WTC11 (cell line): ENCODE measurements at places on chromosomes 16 and 17. TPM values are rescaled to one million over a fixed set of nuclear protein-coding genes. Genes with fewer than 3 reads are reported as not detected.

DNA sequence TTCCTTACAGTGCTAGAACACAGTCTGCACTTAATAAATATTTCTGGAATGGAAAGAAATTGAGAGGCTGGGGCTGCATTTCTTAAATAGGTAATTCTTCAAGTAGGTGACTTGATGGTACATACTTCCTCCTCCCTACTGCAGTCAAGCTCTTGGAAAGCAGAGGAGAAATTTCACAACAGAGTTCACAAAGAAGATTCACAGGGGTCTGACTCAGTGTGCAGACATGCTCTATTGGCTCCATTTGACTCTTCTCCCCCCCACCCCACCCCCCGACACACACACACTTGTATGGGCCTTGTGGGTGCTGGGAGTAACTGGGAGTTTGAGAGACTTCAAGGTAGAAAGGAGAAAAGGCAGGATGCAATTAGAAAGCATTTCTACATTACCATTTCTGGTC lies 6.2 kb upstream of the MYOCD start:
- no peak for DNase-seq

GRCh38 chr17:43456029-43456428 lies 27.7 kb upstream of the DHX8 start:
- DNase-seq, result no peak

DNA sequence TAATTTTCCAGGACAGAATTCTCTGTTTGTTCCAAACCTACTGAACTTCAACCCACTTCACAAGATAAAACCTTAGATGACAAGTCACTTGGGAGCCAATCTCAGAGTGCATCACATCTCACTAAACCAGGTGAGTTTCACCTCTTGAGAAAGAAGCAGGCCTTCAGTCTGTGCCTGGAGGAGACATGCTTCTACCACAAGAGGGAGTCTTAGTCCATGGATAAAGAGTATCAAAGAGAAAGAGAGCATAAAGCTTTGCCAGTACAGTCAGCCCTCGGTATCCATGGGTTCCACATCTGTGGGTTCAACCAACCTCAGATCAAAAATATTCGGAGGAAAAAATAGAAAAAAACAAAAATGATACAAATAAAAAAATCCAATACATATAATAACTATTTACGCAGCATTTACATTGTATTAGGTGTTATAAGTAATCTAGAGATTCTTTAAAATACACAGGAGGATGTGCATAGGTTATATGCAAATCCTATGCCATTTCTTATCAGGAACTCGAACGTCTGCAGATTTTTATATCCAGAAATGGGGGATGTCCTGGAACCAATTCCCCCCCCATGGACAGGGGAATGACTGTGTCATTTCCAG lies 37.7 kb downstream of the DUSP14 start:
- DNase-seq, result no peak

GRCh38 chr16:52498328-52499059 lies 48.4 kb downstream of the TOX3 start:
- DNase-seq, result peak; percentile 28

DNA sequence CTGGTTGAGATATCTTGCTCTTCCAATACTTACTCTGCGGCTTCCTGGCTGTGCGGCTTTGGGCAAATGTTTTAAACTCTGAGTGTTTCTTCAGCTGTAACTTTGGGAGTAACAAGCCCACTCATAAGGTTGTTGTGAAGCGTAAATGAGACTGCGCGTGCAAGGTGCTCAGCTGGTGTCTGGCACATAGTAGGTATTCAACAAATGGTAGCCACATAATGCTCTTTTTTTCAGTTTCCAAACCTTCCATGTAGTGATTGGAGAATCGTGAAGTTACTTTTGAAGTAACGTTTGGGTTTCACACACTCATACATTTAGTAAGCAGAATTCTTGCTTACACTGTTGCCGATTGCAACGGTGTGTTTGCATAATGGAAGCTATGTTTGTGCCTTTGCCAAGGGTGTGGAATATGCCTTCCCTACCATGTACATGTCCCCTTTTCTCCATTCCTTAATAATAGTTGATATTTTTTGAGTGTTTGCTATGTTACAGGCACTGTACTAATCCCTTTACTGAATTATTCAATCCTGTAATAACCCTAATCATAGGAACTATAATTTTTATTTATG lies 829 bp downstream of the DHRS7B start:
- no peak for DNase-seq

- DNase-seq, result peak; percentile 17
Measured at GRCh38 chr17:72336026-72336803, 215.4 kb downstream of the SOX9 start.

DNA sequence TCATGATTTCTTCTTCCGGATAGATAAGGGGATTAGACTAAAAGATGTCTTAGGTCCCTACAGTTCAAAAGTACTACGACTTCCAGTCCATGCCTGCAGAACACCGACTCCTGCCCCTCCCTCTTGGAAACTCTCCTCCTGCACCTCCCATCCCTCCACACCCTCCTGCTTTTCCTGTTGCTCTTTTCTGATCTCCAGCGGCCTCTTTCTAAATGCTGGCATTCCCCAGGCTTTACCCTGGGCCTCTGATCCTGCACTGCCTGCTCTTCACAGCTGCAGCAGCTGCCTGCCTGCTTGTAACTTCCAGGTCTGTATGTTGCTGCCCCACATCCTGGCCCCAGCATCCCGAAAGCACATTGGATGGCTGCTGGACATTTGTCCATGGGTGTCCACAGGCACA lies 154.2 kb downstream of the KCNJ12 start:
- DNase-seq, result no peak

GRCh38 chr17:2058586-2059546 lies 4.0 kb downstream of the HIC1 start:
- DNase-seq, result peak; percentile 92

DNA sequence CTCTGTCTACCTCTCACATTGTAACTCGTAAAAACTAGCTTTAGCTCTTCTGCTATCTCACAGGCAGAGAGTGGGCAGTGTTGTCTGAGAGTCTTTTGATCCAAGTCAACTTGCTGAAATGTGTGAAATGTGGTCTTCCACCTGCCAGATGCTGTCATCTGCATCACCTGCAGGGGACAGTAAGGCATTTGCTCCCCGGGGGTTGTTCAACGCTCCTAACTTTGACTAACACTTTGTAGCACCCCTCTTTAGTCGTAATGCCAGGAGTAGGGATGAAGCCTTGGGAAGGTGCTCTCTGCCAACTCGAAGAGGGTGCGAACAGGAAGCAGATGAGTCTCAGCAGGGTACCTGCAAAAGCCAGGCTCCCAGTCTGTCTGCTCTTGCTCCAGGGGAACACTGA lies 36.1 kb downstream of the SNX11 start:
- DNase-seq, result peak; percentile 17

- no peak for DNase-seq
Measured at GRCh38 chr16:11410376-11411058, 65.3 kb downstream of the RMI2 start.

GRCh38 chr17:57357830-57358430 lies 101.6 kb downstream of the MSI2 start:
- no peak for DNase-seq

GRCh38 chr17:19317359-19318095 lies 45.0 kb downstream of the B9D1 start:
- peak; percentile 94 for DNase-seq

- no peak for DNase-seq
Measured at GRCh38 chr17:48587276-48588073, 2.6 kb downstream of the HOXB3 start.

DNA sequence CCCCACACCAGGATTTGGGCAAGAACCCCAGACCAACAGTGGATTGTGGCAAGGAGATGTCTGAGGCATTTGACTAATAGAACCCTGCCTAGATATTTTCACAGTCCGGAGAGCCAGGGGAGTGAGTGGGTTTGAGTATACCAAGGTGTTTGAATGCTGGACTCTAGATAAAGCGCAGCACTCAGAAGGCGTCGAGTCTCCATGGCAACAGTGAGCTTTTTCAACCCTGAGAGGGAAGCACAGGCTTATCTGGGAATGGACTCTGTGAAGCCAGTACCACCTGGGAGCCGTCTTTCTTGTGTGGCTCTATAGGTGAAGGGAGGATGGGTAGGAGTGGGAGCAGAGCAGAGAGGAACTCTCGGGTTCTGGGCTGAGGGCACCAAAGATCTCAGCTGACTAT lies 147.0 kb downstream of the SHISA6 start:
- DNase-seq, result no peak

DNA sequence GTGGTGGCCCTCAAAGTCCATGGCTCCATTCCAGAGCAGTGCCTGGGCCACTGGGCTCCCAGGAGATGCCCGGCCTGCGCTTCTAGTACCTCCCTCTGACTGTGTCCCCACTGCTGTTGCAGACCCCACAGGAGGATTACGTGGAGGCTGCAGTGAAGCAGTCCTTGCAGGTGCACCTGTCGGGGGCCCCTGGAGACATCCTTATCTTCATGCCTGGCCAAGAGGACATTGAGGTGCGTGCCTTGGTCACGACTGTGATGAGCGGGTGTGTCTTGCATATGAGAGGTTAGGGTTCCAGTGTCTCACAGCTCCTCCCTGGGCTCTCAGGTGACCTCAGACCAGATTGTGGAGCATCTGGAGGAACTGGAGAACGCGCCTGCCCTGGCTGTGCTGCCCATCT lies 11.3 kb downstream of the DHX38 start:
- DNase-seq, result no peak

DNA sequence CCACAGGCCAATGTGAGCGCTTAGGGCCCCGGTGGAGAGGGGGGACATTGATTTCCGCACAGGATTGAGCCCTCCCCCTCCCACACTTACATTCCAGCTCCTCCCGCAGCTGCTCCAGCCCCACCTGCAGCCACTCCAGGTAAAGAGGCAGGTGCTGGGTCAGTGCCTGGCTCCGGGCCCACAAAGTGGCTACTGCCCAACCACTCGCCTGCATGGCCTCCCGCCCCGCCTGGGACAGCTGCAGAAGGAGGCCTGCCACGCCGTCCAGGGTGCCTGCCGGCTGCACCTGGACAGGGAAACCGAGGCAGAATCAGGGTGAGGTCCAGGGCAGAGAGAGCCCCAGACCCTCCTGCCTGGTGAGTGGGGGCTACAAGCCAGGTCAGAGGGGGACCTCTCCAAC lies 46.3 kb downstream of the RMI2 start:
- peak; percentile 45 for DNase-seq

DNA sequence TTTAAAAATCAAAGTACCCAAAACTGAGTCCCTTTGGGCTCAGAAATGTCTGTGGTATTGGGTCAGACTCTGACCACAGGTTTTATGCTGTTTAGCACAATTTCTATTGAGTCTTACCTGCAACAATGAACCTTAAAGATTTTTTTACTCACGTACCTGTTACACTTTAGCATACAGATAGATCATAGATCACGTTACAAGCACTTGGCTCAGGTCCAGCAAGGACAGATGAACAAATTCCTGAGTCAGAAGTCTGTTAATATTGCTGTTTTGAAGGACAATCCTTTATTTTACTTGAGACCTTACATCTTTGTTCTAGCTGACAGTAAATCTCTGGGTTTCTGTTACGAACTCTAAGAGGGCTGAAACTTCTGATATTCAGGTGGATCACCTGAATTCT lies 12.8 kb downstream of the SLC7A6OS start:
- DNase-seq, result no peak

DNA sequence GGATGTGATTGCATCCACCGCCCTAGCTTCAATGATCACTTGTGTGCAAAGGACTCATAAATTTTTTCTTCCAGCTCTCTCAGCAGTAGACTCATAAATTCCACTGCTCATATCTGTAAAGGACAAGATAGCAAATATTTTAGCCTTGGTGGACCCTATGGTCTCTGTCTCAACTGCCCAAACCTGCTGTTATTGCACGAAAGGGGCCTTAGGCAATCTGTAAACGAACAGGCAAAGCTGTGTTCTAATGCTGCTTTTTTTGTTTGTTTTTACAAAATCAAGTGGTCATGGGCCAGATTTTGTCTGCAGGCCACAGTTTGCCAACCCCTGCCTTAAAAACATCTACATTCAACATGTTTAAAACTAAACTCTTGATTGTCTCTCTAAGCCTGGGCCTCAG lies 34.1 kb downstream of the FAM20A start:
- no peak for DNase-seq

- no peak for DNase-seq
Measured at GRCh38 chr16:6068063-6068462, 970.5 kb upstream of the EEF2KMT start.

- no peak for DNase-seq
Measured at GRCh38 chr17:5922476-5922875, 147.7 kb upstream of the WSCD1 start.

DNA sequence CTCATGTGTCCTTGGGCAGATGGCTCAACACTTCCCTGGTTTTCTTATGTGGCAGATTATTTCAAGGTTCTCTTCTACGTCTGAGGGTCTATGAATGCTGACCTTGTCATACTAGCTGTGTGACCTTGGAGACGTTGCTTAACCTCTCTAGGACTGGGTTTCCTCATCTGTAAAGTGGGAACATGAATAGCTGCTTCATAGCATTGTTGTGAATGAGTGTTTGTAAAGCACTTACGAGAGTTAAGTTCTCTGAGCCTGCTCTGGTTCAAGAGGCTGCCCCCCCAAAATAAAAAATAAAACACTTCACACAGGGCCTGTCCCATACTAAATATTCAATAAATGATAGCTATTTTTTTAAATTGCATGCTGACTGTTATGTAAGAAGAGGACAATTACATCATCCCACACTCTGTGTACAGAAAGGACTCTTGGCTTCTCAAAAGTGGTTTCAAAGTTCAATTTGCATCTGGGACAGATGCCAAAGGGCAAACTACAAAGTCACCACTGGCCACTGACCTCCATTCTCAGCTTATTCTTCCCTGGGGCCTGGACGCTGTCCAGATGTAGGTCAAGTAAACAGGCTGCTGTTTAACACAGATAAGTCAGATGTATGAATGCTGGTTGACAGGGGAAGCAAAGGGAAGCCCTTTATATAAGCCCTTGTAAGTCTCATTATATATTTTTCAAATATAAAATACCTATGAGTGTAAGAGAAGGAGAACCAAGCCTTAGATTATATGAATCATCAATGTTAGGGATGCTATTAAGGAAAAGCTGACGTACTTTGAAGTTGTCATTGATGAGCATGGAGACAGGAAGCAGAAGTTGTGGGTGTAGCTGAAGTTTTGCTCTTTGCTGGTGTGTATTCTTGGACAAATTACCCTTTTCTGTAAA lies 15.4 kb upstream of the NDEL1 start:
- DNase-seq, result no peak

UTS2R gene
- total RNA-seq, result 0.46 to 0.76 TPM (median 0.53 TPM) in 3 replicates

COASY gene
- total RNA-seq, result 106 to 131 TPM (median 113 TPM) in 3 replicates

FBXO39 gene
- not detected in 3 replicates for total RNA-seq

ZP2 gene
- 0.07 TPM in 1 of 3 replicates, not detected in the others for total RNA-seq

TBC1D3C gene
- not detected in 3 replicates for total RNA-seq

GAS7 gene
- total RNA-seq, result 12.3 to 13.9 TPM (median 13.4 TPM) in 3 replicates

NPIPB6 gene
- total RNA-seq, result 0.83 to 2.6 TPM (median 2.5 TPM) in 3 replicates

TAC4 gene
- not detected in 3 replicates for total RNA-seq

PSMC3IP gene
- 20.1 to 23.3 TPM (median 21.6 TPM) in 3 replicates for total RNA-seq

MYLK3 gene
- total RNA-seq, result 0.30 to 0.79 TPM (median 0.41 TPM) in 3 replicates

NOXO1 gene
- total RNA-seq, result 5.7 to 7.7 TPM (median 6.9 TPM) in 3 replicates

OTOA gene
- total RNA-seq, result 0.07 to 0.11 TPM (median 0.07 TPM) in 3 replicates

RGS11 gene
- total RNA-seq, result 1.8 to 2.7 TPM (median 2.3 TPM) in 3 replicates

CDH3 gene
- 128 to 142 TPM (median 136 TPM) in 3 replicates for total RNA-seq

STH gene
- total RNA-seq, result not detected in 3 replicates

GP1BA gene
- total RNA-seq, result not detected in 3 replicates

ACLY gene
- total RNA-seq, result 312 to 350 TPM (median 316 TPM) in 3 replicates

CCDC200 gene
- not detected in 3 replicates for total RNA-seq

TBX2 gene
- total RNA-seq, result 0.09 to 0.41 TPM (median 0.21 TPM) in 3 replicates

KCNH6 gene
- 2.1 to 2.4 TPM (median 2.3 TPM) in 3 replicates for total RNA-seq
